ENCODE measurements at places on chromosomes 5 and 9.

DNA sequence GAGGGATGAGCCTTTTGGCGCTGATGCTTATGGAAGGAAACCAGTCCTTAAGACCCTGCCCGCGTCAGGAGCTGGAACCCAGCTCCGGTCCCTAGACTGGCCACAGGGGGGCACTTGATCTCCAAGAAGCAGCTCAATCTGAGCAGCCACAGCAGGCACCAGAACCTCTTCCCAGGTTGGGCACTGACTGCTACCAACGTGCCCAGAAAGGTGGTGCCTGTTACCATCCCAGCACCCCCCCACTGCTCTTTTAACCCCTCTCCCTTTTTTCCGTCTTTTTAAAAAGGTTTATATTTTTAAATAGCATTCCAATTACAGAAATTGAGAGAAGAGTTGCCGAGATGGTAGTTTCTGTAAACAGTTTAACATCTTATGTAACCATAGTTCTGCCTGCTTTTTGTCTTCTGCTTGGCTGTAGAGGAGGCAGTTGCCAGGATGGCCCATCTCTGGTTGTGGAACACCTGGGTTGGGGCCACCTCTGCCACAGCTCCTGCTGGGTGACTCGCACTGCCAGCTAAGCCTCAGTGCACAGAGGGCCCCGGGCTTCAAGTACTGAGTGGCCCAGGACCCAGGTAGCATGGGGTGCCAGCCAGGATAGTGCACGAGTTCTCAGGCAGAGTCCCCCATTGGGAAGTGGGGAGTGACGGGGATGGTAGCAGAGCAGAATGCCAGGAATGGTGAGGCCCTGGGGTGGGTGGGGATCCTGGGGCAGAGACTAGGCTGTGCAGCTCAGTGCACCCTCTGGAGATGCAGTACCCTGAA is 62.8 kb downstream of the PFDN1 start:
- no peak for DNase-seq

DNA sequence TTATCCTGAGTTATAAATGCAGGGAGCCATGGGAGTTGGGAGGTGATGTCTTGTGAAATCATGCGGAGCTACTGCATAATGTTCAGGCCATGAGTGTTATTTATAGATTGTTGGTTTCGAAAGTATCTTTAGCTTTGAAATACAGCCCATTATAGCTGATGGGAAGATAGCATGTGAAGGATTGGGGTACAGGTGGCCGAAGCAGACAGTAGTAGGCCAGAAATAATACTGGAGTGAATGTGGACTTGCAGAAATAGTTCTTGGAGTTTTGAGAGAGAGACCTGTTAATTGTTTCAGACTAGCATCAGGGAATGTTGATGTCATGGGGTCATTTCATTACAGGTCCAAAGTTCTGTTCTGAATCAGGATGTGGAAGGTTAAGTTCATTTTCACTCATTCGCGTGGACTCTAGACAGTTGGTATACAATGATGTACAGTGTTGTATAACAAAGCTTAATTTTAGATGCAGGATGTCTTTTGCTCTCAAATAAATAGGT is 3.8 kb downstream of the ATP6V1G1 start:
- no peak for DNase-seq

DNA sequence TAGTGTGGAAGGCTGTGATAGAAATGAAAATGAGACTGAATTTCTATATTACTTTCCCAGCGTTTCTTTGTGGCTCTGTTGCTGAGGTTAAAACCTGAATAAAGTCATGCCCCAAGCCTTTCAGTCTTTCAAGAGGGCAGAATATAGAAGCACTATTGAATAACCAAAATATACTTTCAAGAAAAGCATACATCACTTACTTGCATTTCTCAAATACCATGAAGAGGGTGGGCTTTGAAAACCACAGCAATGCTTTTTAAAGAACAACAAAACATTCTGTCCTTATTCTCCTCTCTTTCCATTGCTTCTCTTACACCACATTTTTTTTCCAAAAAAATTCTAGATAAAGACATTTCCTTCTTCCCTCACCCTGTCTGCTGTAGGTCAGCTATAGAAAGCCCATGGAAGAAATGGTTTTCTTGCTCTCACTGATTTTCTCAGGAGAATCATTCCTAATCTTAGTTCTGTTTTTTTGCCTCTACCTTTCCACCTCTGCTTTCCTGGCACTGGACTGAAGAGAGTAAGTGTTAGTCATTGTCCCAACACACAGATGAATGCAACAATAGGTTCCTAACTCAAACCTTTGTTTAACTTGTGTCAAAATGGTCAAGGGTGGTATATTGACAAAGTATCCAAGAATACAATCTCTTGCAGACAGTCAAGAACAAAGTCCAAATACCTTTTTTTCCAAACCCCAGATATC is 51.6 kb downstream of the NUDT12 start:
- DNase-seq = peak; percentile 64

DNA sequence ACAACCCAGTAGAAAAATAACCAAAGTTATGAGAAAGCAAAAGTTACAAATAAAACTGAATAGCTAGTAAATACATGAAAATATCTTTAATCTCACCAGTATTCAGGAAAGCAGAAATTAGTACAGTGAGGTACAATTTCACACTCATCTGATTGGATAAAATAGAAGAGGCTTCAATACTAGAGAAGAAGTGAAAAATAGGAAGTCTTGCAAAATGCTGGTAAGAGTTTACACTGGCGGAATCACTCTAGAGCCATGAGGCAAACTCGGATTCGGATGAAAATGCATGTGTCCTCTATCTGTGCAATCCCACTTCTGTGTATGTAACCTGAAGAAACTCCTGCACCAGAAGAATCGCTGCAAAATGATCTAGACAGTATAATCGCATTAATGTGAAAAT is 128.9 kb downstream of the CCDC192 start:
- no peak for DNase-seq

GRCh38 chr9:89477384-89477783 is 20.5 kb downstream of the SEMA4D start:
- no peak for DNase-seq

DNA sequence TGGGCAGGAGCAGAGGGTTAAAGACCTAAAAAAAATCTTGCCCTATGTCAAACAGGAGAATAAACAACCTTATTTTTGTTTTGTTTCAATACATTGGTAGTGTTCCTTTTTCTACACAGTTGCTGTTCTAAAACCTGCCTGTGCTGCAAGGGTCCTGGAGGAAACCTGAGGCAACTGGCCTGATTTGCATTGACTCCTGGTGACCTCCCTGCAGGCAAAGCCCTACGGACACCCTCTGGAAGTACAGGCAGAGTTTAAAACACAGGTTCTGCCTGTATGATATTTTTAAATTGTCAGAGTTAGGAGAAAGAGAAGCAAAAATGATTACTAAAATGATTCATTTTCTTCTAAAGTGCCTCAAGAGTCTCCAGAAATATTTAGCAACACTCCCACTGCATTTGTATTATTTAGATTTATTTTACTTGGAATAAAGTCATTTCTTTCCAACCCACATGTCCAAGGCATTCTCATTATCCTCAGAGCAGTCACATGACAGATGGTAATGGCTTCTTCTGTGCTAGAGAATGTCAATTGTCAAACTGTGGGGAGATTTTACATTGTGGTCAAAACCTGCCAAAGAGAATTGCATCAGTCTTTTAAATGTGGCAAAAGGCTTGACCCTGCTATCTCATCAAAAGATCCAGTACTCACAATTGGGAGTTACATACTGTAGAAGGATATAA is 559.6 kb downstream of the CETN3 start:
- DNase-seq = no peak

DNA sequence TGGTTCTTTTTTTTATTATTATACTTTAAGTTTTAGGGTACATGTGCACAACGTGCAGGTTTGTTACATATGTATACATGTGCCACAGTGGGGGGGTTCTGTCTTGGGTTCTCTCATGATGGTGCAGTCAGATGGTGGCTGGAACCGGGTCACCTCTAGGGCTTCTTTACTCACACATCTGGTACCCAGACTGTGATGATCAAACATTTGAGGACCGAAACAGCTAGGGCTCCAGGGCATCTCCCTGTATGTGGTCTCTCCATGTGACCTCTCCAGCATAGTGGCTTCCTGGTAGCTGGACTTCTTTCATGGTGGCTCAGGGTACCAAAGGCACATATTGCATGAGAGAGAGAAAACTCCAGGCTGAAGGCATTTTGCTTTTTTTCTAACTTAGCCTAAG is 9.8 kb upstream of the CRHBP start:
- DNase-seq = no peak

DNA sequence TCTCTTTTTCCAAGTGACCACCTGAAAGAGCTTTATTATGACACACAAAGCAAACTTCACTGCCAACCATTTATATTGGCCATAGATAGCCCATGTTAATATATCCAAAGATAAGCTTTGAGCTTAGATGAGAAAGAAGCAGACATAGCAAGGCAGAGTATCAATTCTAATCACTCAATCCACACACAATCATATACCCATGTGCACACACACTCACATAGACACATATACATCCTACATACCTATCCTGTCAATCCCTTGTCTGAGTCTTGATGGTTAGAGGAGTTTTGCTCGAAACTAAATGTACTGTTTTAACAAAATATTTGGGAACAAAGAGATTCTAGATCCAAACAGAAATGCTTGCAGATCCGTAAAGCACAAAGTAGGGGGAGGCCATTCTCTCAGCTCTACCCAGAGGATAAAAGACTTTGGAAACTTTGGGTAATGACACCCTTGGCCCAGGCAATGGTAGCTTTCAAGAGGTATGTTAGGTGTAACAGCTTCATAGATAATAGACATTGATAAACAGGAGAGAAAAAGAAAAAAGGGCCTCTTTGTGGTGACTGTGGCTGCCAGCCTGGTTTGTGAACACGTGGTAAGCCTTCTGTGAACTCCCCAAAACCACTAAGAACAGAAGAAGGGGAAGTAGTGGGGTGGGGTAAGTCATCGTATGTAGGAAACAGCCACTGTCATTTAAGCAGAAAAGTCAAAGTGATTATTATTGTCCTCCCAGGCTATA is 121.6 kb downstream of the TLR4 start:
- DNase-seq = no peak

DNA sequence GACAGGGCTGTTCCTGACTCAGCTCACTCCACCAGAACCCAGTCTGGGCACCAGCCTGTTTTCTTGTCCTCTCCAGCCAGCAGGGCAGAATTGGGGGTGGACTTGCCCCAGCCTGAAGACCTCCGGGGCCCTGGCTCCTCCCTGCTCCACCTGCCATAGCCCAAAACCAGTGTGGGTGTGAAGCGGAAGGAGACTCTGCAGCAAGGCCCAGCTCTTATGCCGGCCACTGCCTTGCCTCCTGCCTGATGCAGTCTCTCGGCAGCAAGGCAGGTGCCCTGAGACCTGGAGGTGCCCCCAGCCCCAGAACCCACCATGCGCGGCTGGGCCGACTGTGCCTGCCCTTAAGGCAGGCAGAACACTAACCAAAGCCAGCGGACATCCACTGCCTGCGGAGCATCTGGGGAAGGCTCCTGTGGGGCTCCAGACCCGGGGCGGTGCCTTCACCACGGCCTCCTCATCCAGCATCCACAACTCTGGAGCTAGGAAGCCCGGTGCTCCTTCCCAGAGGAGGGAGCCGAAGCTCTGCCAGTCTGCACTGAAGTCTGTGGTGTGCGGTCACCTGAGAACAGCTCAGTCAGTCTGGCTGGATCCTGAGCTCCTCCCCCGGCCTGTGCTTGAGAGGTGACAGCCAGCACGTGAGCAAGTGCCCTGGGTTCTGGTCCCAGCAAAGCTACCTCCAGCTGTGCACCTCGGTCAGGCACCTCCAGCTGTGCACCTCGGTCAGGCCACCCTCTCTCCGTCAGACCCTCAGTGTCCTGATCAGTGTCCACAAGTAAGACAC is 116.7 kb downstream of the ADAMTS2 start:
- DNase-seq = no peak

GRCh38 chr9:134946663-134947062 is 29.0 kb upstream of the FCN1 start:
- no peak for DNase-seq

DNA sequence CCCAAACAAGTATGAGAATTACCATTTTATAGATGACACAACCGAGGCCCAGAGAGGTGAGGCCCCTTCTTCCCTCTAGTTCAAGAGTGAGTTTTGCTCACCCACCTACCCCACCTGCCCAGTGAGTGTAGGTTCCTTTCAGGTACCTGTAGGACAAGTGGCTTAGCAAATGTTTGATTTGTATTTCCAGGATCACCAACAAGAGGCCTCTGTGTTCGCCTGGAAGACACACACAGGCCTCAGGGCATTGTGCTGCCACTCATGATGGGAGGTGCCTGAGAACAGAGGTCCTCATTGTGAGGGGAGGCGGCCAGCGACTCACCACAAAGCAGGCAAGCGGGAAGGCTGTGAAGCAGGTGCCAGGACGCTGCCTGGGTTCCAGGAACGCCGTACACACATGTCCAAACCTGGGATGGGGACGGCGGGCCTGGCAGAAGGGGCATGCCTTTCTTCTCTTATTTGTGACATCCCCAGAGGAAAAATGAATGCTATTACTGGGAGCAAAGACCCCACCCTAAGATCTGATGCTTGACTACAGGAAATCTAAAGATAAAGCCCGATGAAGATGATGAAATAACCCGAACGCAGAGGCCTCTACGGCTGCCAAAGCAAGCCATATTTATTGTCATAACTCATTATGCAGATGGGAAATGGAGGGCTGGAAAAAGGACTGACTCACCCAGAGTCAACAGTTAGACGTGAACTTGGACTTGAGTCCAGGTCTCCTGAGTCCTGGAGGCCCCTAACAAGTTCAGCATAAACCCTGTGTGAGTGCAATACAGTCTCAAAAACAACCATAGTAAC is 60.2 kb upstream of the SLC25A51 start:
- DNase-seq = peak; percentile 83

DNA sequence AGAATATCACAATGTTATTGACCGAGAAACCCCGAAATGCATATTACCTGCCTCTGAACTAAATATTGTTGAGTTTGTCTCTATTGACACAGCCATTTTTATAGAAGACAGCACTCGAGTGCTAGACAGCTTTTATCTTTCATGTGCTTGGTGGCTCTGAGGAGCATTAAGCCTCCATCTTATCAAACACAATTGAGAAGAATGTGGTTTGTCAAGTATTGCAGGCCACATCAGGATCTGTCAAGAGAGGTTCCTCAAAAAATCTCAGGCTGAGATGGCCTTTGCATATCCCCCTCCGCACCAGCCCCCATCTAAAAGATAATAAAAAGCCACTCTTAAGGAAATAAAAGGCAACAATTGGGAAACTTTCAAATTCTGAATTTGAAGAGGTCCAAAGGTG is 284.8 kb downstream of the DENND1A start:
- DNase-seq = no peak

DNA sequence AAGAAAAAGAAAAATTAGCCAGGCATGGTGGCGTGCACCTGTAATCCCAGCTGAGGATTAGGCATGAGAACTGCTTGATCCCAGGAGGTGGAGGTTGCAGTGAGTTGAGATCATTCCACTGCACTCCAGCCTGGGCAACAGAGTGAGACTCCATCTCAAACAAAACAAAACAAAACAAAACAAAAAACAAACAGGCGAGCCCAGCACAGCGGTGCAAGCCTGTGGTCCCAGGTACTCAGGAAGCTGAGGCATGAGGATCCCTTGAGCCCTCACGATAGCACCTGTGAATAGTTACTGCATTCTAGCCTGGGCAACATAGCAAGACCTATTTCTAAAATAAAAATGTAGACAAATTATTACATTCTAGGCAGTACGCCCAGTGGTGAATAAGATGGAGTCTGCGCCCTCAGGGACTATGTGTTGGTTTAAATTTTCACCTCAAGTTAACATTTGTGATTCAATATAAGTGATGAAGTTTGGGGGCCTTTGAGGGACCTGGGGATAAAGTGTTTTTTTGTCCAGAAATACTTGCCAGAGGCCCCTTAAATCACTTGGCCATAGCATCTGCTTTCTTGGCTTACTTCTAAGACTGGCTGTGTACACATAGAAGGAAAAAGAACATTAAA is 3.4 kb upstream of the GAPVD1 start:
- DNase-seq = no peak

All from foreskin melanocyte (primary cell).